ENCODE measurements at places on chromosomes 6 and 20.

- no peak for DNase-seq
Observed at GRCh38 chr20:52675375-52675774, 296.8 kb upstream of the TSHZ2 start.

DNA sequence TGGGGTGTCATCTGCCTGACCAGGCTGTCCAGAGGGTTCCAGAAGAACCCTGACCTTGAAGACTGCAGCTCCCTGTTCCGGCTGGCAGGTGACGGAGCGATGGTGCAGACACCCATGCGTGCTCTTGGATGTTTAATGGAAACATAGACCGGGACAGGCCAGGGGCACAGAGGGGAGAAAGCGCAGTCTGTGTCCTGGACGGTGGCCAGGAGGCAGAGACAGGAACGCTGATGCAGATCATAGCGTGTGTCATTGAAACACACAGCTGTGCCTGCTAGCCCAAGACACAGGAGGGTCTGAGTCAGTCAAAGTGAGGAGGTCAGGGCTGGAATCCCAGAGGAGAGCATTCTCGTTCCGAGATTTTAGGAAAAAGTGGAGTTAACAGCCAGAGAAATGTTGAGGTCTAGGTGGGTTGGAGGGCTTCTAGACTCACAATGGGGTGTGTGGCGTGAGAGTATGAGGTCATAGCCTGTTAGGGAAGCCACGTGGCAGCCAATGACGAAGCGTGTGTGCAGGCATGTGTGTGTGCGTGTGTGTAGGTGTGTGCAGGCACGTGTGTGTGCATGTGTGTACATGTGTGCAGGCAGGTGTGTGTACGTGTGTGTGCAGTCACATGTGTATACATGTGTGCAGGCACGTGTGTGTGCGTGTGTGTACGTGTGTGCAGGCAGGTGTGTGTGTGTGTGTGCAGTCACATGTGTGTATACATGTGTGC lies 167.0 kb downstream of the ERMARD start:
- no peak for DNase-seq

GRCh38 chr6:33091957-33092356 lies 16.2 kb downstream of the HLA-DPB1 start:
- no peak for DNase-seq

- no peak for DNase-seq
Observed at GRCh38 chr20:61882716-61883615, 182.7 kb downstream of the TAF4 start.

DNA sequence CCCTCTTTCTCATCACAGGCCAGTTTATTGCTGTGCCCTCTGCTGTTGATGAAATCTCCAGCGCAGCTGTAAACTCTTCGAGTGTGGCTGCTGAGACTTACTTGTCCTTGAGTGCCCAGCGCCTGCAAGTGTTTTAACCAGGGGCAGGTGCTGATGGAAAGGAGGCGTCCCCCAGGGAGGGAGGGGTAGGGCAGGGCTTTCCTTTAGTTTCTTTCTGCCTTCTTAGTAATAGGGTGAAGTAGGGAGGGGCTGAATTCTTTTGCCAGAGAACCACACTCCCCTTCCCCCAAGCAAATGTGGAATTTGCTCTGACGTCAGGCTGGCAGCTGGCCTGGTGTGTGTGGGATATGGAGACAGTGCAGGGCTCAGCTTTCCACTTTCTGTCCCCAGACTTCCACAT lies 61.2 kb downstream of the IGF2R start:
- DNase-seq: peak; percentile 39
